ENCODE measurements at places on chromosomes 6 and 20.

DNA sequence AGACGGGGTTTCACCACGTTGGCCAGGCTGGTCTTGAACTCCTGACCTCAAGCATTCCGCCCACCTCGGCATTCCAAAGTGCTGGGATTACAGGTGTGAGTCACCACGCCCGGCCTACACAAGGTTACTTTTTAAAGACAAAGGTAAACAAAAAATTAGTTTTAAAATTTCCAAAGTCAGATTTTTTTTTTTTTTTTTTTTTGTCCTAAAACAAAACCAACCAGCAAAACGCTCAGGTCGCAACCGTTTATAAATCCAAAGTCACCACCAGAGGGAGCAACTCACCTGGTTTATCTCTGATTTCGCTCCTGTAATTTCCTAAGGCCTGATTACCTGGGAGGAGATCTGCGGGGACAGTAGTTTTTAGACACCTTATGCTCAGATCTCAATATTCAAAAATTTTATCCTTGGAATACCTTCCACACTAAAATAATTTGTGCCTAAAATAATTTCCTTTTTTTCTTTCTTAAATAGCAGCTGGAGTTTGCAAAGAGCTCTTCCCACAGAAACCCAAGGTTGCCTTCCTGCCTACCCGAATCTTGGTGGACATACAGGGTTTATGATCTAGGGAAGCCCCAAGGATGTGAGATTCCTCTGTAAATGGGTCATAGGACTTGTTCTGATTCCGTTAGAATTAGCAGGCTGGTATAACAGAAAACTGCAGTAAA is 19.8 kb upstream of the TREM1 start:
- DNase-seq = no peak

DNA sequence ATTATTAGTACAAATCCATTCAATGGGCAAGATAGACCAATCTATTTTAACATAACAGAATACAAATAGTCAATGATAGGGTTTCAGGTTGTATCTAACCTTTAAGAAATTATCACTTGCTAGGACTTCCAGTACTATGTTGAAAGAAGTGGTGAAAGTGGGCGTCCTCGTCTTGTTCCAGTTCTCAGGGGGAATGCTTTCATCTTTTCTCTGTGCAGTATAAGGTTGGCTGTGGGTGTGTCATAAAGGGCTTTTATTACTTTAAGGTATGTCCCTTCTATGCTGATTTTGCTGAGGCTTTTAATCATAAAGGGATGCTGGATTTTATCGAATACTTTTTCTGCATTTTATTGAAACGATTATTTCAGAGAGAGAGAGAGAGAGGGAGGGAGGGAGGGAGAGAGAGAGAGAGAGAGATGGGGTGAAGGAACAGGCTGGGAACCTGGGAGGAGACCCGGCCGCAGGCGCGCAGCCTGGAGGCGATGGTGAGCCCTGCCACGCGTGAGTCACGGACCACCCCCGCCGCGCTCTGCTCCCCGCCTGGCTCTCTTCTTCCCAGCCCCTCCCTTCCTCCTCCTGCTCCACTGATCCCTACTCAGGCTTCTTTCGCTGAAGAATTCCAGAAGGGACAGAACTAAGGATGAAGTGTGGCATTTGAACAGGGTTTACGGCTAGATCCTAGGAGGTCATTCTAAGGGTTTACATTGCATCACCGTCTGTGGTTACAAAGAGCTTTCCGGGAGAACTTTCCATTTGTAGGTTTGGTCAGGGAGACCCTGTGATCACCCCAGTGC is 45.5 kb upstream of the HLA-E start:
- no peak for DNase-seq

DNA sequence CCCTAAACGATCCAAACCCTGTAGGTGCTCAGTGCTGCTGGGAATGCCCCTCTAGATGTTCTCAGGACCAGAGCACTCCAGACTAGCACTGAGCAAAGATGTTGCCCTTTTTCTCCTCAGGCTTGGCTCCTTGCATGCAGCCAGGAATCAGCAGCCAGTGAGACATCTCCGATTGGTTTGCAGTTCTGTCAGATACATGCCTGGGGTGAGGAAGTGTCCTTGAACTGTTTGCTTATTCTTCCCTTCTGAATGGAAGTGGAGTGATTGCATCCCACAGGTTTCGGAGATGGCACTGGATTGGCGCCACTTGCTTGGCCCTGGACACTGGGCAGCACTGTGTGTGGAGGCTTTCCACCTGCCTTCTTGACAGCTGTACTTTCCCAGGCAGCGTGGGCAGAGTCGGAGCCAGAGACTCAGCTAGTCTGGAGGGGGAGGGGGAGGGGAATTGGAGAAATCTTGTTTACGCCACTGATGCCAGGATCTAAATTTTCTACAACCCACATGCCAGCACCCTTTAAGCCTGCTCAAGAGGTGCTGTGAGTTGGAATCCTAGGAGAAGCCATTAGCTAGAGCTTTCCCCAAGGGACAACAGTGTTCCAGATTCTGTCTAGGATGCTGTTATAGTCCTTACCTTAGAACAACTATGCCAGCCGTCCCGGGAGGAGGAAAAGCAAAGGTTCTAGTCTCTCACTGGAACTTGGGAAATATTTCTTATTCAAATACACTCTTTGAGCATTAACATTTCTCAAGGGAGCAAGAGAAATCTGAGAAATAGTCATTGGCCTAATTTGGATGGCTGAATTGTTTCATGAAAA is 49.2 kb upstream of the SASH1 start:
- DNase-seq = no peak

- DNase-seq = no peak
Measured at GRCh38 chr6:35443341-35444030, 8.7 kb upstream of the FANCE start.

DNA sequence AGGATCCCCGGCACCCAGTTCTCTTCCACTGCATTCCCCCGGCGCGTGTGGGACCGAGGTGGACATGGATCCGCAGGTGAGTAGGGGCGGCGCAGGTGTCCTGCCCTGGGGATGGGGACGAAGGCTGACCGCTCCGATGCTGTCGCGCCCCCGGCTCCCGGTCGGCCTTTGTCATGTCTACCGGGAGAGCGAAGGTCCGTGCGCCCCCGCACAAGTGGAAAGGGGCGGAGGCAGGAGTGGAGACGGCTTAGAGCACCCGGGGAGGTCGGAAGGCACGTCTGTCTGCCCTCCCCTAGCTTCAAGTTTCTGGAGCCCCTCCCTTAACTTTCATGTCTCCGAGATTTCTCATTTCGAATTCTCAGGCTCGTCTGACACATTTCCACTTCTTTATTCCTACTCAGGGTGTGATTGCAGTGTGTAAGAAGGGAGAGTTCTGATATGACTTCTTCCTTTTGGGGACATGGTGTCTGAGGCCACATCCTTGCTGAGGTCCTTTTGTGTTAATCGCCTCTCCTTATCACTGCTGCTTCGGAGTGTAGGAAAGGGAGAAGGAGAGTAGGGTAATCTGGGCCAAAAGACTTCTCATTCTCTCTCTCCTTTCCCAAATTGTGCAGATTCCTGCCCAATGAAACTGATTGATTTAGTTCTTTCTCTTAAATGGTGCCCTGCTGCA is 435 bp downstream of the KIFC1 start:
- no peak for DNase-seq

- DNase-seq = no peak
Measured at GRCh38 chr6:98094696-98095095, 739.7 kb upstream of the POU3F2 start.

Data from activated T-cell treated with anti-CD3 and anti-CD28 coated beads, Interleukin-2, amount 50 U/mL, for 24 hours (primary cell).